DMS153 (cell line): ENCODE measurements at places on chromosomes 1 and 21.
A peak's percentile ranks its signal among the peaks of the same experiment; 100 is the strongest.

DNA sequence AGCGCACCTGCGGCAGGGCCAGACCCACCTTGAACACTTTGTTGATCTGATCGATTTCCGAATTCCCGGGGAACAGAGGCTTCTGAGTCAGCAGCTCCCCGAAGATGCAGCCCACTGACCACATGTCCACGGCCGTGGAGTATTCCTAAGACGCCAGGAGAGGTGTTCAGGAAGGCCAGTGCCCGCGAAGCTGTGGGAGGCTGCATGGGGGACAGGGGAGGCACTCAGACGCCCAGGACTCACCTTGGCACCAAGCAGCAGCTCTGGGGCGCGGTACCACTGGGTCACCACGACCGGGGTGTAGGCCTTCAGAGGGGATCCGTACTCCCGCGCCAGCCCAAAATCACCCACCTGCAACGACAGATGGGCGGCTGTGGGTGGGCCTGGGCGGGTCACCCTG, 11.2 kb upstream of the SLC35E2B start:
- no peak for DNase-seq

GRCh38 chr1:190084552-190084951, 393.1 kb downstream of the BRINP3 start:
- peak; percentile 3 for DNase-seq

- DNase-seq = no peak
Measured at GRCh38 chr1:203751051-203751450, 13.9 kb upstream of the LAX1 start.

GRCh38 chr1:203268901-203269653, 36.2 kb upstream of the BTG2 start:
- DNase-seq = peak; percentile 85

DNA sequence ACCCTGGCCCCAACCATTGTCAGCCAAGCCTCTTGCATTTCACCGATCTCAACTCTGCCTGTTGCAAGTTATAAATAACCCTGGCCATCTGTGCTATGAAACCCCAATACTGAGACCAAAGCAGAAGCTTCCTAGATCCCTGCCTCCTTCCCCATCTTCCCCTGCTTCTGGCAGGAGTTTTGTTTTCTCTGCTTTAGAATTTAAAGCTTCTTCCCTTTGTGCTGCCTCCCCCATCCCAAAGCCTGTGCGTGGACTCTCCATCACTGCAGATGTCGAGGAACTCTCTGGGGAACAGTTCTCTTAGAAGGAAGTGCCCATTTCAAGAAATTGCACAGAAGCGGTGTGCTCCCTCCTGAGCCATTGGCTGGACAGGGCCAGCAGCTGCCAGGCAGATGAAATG, 17.4 kb upstream of the MYOG start:
- no peak for DNase-seq

DNA sequence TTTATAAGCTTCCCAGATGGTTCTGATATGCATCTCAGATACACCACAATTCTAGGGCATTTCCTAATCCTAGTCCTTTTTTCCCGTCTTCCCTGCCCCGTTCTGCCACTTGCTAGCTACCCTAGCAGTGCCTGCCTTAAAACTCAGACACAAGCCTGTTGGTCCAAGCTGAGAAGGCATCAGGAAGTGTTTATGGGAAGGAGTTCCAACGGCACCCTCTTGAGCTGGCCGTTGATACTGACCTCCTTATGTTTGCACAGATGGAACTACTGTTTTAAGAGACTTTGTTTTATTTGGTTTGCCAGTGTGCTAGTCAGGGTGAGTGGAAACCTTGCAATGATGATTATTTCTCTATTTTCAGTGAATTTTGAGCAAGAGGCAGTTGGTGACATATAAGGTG, 67.2 kb downstream of the UCK2 start:
- no peak for DNase-seq

DNA sequence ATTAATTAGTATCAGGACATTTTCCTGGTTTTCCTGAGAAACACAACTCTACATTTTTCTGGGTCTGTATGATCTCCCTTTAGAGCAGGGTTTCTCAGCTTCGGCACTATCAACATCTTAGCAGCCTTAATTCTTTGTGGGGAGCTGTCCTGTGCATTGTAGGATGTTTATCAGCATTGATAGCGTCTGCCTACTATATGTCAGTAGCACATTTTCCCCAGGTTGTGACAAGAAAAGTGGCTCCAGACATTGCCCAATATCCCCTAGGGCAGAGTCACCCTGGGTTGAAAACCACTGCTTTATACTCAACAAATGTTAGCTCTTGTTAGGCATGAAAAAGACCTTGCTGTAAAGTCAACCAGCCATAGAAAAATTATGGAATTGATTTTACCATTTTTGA, 195.1 kb upstream of the FMN2 start:
- DNase-seq = no peak

DNA sequence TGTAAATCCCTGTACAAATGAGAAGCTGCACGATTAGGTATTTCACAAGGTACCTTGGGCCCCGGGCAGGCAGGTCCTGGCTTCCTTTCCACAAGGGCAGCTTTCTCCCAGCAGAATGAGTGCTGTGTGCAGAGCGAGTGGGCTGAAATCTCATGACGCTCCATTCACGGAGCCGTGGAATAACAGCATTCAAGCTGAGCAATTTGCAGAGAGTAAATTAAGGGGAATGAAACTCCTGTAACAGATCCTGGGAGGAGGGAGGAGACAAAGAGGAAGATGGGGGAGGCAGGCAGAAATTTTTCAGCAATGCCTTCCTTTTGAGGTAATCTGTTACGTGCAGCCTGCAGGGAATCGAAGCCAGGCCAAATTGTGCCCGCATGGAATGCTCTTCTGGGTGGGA, 239.9 kb downstream of the TNR start:
- no peak for DNase-seq
